ENCODE measurements at places on chromosomes 7 and 10.

- no peak for DNase-seq
Measured at GRCh38 chr10:132392184-132392800, 4.7 kb upstream of the PWWP2B start.

GRCh38 chr7:126213876-126214275 lies 1038.9 kb downstream of the GRM8 start:
- DNase-seq, result no peak

DNA sequence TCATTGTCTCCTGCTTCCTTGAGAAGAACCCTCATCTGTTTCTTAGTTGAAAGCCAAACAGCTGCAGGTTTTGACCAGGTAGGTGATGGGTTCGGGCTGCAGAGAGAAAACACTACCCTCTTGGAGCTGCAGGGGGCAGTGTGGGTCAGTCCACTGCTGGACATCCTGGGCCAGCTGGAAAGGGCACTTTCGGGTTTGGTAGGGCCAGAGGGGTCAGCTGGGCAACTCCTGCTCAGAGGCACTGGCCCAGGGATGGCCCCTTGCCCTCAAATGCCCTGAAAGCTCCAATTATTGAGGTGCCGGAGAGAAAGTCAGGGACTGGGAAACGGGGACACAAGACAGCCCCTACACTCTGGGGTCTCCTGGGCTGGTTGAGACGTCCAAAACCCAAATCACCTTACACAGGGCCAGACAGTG lies 90.7 kb downstream of the MKI67 start:
- DNase-seq, result no peak

- DNase-seq, result no peak
Measured at GRCh38 chr10:130003787-130004613, 39.9 kb upstream of the EBF3 start.

DNA sequence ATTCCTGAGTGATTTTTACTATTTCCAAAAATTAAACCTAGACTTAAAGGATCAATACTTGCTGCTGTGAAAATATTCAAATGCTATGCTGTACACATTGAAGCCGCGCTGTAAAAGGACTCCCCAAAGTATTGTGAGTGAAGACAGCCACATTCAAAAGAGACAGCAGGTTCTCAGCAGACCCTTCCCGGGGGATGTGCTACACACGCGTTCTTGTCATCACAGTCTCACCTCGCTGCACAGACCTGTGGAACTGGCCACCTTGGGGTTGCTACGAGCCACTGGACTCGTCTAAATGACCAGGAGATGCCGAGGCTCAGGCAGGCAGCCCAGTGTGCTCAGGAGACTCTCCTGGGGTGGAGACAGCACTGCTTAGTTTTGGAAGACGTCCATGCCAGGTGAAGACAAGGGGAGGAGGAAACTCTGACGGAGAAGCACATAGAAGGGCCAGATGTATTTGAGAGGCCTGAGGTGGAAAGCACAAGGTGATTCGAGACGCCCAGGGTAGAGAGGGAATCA lies 367.7 kb upstream of the SHH start:
- DNase-seq, result no peak

DNA sequence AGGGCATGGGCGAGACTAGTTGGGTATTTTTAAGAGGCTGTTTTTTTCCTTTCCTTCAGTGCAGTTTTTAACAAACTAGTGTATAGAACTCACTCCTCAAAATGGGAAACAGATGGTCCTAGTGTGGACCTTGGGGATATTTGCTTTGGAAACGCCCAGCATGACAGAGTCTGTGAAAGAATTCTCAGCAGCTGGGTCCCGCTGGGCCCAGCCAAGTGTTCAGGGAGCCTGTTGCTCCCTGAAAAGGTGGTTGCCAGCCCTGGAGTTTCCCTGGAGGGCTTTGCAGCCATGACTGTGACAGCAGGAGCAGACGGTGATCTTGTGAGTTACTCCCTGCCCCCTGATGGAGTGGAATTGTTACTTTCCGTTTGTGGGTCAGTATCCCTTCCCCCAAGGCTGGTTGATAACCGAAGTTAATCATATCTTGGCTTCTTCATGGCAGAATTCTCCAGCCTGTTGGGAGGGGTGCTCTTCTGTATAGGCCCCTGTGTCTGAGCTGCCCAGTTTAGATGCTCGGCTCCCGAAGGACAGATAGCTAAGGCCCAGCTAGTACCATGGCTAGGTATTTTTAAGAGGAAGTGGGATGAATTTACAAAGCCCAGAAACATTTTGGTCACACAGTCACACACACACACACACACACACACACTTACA lies 278.6 kb upstream of the HABP2 start:
- DNase-seq, result no peak

- DNase-seq, result no peak
Measured at GRCh38 chr10:77021966-77022490, 615.6 kb downstream of the KCNMA1 start.

GRCh38 chr7:158032561-158033115 lies 555.0 kb downstream of the PTPRN2 start:
- no peak for DNase-seq

DNA sequence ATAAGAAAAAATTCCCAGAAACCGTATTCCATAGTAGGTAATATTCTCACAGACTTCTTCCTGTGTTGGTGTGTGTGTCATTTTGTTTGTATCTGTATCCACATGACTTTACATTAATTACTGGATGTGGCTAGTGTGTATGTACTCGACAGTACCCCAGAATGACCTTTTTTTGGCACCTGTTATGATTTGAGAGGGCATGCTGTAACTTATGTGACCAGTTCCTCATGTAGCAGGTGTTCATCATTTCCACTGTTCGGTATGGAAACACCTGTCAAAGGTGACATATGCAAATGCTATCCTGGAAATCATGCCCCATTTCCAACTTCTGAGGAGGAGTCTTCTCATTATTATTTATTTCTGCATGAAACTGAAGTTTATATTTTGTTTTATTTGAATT lies 89.3 kb downstream of the ZMYND11 start:
- DNase-seq, result no peak

GRCh38 chr10:124686707-124687376 lies 57.3 kb downstream of the FAM53B start:
- no peak for DNase-seq

GRCh38 chr7:121069346-121070100 lies 81.0 kb downstream of the CPED1 start:
- no peak for DNase-seq

- DNase-seq, result no peak
Measured at GRCh38 chr10:93063977-93064660, 3.5 kb downstream of the CYP26C1 start.

DNA sequence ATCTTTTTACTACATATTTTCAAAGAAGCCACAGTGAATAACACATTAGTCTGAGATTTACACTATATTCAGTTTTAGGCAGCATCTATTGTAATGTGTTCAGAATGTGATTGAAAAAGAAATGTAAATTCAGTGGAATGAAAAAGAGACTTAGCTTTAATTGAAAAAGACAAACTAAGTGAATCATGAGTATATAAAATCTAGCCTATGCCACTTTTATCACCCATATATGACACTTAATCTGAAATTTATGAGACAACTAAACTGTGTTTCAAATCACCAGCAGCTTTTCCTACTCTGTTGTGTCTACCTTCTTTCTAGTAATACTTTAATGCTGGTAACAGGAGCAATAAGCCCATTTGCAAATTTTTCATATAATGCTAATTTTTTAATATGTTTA lies 4.7 kb downstream of the SKAP2 start:
- no peak for DNase-seq

GRCh38 chr7:92674379-92674778 lies 84.2 kb upstream of the FAM133B start:
- no peak for DNase-seq

- DNase-seq, result no peak
Measured at GRCh38 chr7:135756191-135756590, 7.6 kb upstream of the FAM180A start.

- no peak for DNase-seq
Measured at GRCh38 chr7:71925663-71926062, 486.5 kb downstream of the CALN1 start.

- no peak for DNase-seq
Measured at GRCh38 chr10:27410153-27410552, 94.0 kb upstream of the RAB18 start.

DNA sequence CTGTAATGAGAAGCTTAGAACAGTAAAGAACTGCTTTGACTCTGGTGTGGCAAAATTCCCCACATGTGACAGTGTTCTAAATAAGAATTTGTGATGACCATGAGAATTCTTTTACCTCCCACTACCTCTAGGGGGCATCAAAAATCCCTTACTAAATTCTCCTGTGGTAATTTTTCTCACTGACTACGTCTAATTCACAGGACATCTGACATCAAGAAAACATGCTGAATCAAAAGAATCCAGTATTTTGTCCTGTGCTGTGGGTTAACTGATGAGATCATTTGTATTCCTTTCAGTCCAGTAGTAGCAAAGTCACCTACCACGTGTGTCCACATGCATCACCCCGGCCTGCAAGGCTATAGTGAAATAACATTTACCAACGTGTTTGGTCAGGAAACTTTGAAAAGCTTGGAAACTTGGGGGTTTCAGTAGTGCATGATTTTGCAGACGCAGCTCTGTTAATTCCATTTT lies 103.8 kb downstream of the ATE1 start:
- DNase-seq, result no peak

DNA sequence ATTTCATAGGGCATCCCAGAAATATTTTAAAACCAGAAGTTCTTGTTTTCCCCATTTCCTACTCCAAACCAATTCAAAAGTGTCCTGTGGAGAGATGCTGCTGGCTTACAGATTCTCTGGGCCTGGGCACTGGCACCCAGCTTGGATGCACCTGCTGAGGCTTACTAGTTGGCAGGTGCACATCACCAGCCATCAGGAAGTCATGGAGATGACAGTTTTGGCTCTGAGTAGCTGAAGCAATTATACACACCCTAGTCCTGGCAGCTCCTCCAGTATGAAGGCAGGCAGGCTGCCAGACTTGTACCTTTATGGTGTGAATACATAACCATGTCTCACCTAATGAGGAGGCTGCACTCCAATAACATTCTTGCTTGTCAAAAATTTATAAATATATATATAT lies 276.6 kb upstream of the GHITM start:
- no peak for DNase-seq

DNA sequence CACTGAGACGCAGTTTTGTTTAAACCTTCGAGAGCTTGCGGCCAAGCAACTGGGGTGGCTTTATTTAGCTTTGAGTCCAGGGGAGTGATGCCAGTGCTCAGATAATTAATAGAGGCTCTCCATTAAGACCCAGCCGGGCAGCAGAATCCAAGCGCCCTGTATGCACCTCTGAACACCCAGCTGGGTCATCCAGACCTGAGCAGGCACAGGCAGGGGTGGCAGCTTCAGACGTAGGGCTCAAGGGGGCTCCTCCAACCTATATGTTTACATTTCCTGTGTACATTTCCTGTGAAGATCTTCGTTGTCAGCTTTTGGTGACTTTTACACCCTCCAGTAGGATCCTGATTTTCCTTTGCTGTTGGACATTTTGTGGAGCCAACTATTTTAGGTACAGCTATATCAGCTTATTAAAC lies 719.5 kb downstream of the LRMDA start:
- no peak for DNase-seq

DNA sequence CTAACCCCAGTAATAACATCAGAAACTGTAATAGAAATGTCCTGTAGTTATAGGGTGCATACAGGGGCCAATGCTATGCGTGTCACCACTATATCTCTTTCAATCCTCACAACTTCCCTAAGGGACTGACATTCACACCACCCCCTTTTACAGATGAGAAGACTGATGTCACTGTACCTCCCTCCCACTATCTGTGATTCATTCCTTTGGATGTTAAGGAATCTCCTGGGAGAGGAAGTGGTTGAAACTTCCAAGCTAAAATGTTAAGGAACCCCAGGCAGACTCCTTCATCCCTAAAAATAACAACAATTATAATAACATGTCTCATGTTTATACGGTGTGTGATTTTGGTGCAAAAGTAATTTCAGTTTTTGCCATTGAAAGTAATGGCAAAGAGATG lies 5.4 kb downstream of the COL13A1 start:
- DNase-seq, result no peak

- DNase-seq, result no peak
Measured at GRCh38 chr10:21174715-21175495, 277.8 kb upstream of the NEBL start.

DNA sequence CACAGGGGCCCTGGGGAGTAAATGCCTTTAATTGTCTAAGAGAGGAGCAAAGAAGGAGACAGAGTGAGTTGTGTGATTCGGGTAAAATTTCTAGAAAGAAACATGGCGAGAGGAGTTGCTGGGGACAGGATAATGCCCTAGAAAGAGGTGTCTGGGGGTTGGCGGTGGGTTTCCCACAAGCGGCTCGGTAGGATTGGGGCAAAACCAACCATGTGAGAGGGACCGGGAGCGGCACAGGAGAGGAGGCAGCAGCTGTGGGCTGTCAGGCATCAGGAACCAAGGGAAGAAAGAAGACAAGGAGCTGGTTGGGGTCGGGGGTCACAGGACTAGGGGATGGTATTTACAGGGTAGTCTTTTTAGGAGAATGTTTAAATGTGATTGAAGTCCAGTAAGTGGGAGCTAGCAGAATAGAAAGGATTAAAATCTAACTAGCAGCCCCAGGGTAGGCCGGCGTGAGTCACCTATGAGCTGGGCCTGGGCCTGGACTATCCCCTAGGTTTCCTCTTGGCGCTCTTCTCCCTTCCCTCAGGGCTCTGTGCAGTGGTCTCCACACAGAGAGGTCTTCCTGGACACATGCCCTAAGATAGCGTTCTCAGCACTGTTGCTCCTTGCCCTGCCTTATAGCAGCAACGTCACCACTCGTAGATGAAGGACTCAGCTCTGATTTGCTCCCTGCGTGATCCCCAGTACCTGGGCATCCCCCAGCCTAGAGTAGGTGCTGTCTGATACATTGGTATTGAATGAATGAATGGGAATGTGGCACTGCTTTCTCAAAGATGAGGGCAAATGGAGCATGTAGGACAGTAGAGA lies 32.6 kb downstream of the IKZF1 start:
- DNase-seq, result peak; percentile 53

DNA sequence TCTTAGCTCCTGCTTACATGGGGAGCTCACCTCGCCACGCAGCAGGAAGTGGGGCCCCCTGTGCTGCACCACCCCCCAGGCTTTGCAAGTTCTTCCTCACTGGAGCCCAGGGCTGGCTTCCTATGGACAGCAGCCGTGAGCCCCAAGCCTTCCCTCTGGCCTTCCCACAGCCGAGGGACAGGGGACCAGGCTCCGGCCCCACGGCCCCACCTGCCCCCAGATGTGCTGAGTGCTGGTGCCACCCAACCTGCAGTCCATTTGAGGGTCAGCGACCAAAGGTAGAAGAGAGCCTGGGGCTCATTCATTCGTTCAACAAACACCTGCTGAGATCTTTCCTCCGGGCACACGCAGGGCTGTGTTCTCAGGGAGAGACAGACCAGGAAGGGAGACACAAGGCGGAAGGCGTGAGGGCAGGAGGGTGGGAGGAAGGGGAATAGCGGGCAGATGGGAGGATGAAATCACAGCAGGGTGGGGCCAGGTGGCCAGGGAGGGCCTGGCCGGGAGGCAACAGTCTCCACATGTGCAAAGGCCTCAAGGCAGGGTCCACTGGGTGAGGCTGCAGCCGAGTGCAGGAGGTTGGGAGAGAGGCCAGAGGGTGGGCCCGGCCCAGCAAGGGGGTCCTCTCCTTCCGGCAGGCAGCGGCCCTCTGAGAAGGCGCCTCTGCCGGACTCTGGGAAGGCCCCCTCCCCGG lies 100.1 kb downstream of the FOXL3 start:
- no peak for DNase-seq
